ENCODE measurements at places on chromosomes 2 and 18. TPM values are rescaled to one million over a fixed set of nuclear protein-coding genes. Genes with fewer than 3 reads are reported as not detected.

Gene CD8B2
- 0.05 TPM for total RNA-seq

Gene NTSR2
- total RNA-seq, result not detected

Gene SLC9A4
- 0.08 TPM for total RNA-seq

Gene GRB14
- total RNA-seq, result 5.8 TPM

Gene SESTD1
- total RNA-seq, result 92.4 TPM

Gene TMEM247
- not detected for total RNA-seq

Gene SGO2
- total RNA-seq, result 10.5 TPM

Gene SPRED2
- 17.6 TPM for total RNA-seq

Gene SPC25
- 6.2 TPM for total RNA-seq

Gene MATN3
- total RNA-seq, result 8.9 TPM

Gene PARD3B
- total RNA-seq, result 17.4 TPM
